Activated CD8-positive, alpha-beta memory T cell treated with anti-CD3 and anti-CD28 coated beads for 48 hours (primary cell): ENCODE measurements at places on chromosomes 2 and 18.

DNA sequence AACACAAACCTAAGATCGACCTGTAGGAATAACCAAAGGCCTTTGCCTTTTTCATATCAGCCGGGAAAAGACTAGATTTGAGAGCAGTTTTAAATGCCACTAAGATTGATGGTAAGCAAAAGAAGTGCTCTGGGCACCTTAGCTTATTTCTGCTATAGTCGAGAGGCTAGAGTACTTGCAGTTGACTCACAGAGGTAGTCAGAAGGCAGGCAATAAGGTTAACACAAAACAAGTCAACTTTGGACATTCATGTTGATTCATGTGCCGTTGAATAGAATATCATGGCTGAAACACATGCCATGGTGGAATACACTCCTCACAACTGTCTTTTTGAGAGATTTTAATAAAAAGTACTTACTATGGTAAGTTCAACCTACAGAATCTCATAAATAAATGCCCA is 507.6 kb downstream of the ZEB2 start:
- DNase-seq, result no peak

GRCh38 chr18:36153771-36154170 is 24.1 kb downstream of the ELP2 start:
- no peak for DNase-seq

GRCh38 chr2:226795281-226796011 is 4.2 kb downstream of the IRS1 start:
- no peak for DNase-seq

GRCh38 chr2:73359915-73360697 is 25.5 kb upstream of the ALMS1 start:
- DNase-seq, result no peak

GRCh38 chr2:46489423-46490174 is 10.2 kb downstream of the TMEM247 start:
- DNase-seq, result no peak

DNA sequence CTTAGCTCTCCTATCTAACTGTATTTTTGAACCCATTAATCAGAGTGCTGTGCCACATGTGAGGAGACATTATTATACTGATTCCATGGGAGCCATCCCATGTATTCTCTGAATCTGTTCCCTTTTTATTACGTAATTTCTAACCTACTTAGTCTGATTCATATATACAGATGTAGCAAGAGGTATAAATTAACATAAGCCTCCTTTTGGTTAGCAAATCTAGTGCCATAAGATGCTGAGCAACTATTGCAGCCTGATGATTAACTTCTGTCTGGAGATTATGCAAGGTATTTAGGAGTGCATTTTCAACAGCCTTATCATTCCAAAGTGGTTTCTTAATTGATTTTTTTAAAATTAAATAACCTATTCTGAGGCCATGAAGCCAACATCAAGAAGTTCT is 114.1 kb upstream of the MSH2 start:
- no peak for DNase-seq

DNA sequence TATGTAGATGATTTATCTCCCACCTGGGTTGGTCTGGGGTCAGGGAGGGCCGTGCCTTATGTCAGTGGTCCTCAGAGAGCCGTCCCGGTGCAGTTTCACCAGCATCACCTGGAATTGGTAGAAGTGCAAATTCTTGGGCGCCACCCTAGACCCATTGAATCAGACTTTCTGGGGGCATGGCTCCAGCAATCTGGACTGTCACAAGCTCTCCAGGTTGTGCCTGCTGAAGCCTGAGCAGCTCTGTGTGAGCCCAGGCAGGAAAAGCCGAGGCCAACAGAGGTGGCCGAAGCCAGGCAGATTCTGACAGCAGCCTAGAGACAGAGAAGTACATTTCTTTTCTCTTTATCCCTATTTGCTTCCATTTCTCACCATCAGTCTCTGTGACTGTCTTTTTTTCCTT is 98.4 kb upstream of the SEC11C start:
- no peak for DNase-seq

- no peak for DNase-seq
Observed at GRCh38 chr2:71898851-71899681, 248.6 kb downstream of the CYP26B1 start.

- DNase-seq, result no peak
Observed at GRCh38 chr2:20027260-20027677, 14.8 kb upstream of the MATN3 start.

- DNase-seq, result no peak
Observed at GRCh38 chr2:229728370-229728769, 14.0 kb upstream of the DNER start.

- DNase-seq, result no peak
Observed at GRCh38 chr18:53153281-53153680, 813.3 kb downstream of the DCC start.

DNA sequence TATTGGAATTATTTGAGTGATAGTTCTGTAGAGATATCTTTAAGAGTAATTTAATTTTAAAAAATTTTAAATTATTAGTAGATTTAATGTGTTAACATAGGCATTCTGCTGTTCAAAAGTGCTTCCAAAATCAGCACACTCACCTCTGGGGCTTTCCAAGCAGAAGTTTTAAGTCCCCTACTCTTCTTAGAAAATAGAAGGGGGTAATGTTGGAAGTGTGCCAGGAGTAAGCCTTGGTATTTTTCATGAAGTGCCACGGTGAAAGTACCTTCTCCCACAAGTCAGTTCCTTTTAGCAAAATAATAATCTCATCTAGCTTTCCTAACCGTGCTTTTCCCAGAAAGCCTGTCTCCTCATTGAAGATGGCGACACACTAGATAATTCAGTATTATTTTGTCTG is 3.9 kb upstream of the TNFRSF11A start:
- no peak for DNase-seq

GRCh38 chr2:198311020-198311419 is 506.6 kb downstream of the PLCL1 start:
- DNase-seq, result no peak

GRCh38 chr18:23882616-23883276 is 131.8 kb upstream of the TTC39C start:
- no peak for DNase-seq

DNA sequence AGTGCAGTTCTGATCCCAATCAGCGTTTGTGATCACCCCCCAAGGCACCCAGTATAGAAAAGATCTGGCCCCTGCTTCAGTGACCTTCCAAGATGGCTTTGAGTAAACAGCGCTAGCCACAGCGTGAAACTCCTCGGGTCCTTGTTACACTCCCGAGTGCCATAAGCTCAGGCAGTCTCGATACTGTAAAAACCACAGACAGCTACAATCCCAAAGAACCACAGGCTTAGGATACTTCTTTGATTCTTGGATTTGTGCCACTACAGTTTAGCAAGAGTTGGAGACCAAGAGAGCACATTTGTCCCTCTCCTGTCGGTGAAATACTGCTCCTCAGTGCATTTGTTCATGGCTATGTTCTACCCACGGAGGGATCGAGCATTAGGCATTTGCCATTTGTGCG is 352.5 kb upstream of the ZNF521 start:
- no peak for DNase-seq

- DNase-seq, result no peak
Observed at GRCh38 chr2:11624893-11625292, 45.1 kb downstream of the NTSR2 start.

- no peak for DNase-seq
Observed at GRCh38 chr2:223901854-223902253, 43.3 kb downstream of the WDFY1 start.

DNA sequence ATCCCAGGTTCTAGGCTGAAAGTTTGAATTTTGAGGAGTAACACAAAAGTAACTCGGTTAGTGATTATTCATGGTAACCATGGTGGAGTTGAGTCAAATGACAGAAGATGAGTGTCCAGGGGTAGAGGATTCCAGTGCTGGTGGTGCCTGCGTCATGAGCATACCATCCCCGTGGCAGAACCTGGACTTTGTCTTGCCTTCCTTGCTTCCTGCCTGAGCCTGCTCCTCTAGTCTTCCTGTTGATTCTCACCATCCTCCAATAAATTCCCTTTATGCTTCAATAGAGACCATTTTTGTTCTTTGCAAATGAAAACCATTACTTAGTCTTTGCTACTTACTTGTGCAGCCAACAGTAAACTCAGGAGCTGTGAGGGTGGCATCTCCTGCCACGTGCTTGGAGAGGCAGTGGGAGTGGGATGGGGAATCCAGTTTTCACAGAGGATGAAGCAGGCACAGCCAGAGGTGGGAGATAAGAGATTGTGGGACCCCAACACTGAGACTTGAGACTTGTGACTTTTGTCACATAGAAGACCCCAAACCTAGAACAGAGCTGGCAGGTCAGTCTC is 4.1 kb upstream of the YES1 start:
- DNase-seq, result no peak

GRCh38 chr18:49344096-49344495 is 116.3 kb downstream of the DYM start:
- DNase-seq, result no peak

- DNase-seq, result no peak
Observed at GRCh38 chr2:213757525-213757924, 473.3 kb downstream of the SPAG16 start.

DNA sequence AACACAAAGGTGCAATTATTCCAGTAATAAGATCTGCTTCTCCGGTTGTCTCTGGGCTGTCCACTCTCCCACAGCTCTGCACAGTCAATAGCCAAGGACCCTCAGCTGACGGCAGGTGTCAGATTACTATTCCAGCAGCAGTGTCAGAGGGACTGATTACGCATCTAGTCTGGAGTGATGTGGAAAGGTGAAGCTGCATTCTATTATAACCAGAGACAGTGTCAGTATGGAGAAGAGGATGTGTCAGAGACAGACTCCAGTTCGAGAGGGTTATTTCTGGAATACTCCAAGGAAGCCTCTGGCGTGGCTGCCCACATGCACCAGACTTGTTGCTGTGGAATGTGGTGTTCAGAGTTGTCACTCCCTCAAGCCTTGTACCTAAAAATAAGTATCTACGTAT is 163.6 kb upstream of the TMEM200C start:
- no peak for DNase-seq

DNA sequence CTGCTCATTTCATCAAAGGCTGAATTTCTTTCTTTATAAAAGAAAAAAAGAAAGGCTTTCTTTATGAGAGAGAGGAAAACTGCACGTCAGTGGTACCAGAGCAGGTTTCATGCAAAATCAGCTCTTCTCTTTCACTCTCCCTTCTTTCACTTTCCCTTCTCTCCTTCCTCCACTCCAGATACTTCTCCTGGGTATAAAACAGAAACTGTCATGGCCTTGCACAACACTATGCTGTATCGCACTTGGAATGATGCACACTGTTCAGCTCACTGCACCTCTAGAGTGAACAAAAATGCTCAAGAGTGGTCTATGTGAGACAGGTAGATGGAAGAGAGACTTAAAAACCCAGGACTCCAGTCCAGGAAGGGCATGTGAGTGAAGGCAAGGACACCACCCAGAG is 73.8 kb downstream of the KLF7 start:
- DNase-seq, result no peak

GRCh38 chr18:12726774-12727550 is 24.1 kb downstream of the PSMG2 start:
- DNase-seq, result peak; percentile 16

GRCh38 chr18:11308499-11308898 is 159.1 kb upstream of the PIEZO2 start:
- no peak for DNase-seq

- DNase-seq, result no peak
Observed at GRCh38 chr2:195709901-195710806, 53.1 kb downstream of the SLC39A10 start.

- no peak for DNase-seq
Observed at GRCh38 chr2:7191932-7192331, 274.7 kb downstream of the RNF144A start.

DNA sequence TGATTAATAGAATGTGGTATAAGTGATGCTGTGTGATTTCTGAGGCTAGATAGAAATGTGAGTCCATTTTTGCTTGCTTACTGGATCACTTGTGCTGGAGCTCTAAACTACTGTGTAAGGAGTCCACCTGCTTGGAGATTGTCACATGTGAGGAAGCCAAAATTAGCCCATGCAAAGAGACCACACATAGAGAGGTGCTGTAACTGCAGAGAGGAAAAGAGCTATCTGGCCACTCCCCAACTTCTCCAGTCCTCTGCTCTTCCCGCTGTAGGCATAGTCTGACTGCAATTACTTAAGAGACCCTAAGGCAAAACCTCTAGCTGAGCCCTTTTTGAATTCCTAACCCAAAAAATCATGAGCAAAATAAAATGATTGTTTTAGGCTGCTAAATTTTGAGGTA is 120.6 kb upstream of the FBXO11 start:
- DNase-seq, result no peak

- no peak for DNase-seq
Observed at GRCh38 chr18:62976227-62976626, 260.9 kb downstream of the PHLPP1 start.

- no peak for DNase-seq
Observed at GRCh38 chr2:152454960-152455359, 120.0 kb downstream of the FMNL2 start.

DNA sequence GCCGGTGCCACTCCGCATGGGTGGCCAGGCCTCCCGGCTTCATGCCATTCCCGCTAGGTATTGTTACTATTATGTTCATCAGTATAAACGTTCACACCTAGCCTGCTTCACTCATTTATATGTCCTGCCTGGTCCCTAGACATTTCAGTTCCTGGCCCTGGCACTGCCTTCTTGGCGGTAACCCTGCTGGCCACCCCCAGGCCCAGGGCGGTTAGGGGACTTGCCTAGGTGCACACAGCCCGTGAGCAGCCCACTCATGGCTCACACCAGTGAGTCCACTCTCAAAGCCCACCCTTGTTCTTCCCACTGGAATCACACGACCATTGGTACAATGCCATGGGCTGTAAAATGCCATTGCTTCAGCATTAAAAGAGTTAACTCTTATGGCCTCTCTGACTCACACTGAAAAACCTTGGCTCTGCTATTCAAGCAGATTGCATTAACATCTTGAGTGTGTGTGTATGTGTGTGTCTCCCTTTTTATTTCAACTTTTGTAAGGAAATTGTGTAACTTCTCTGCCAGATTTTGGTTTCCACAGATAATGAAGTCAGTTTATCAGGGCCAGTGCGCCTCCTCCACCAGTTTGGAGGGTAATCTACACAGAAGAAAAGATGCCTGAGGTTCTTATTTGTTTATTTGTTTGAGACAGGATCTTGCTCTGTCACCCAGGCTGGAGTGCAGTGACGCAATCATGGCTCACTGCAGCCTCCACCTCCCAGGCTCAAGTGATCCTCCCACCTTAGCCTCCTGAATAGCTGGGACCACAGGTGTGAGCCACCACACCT is 74.2 kb downstream of the RAB31 start:
- no peak for DNase-seq

DNA sequence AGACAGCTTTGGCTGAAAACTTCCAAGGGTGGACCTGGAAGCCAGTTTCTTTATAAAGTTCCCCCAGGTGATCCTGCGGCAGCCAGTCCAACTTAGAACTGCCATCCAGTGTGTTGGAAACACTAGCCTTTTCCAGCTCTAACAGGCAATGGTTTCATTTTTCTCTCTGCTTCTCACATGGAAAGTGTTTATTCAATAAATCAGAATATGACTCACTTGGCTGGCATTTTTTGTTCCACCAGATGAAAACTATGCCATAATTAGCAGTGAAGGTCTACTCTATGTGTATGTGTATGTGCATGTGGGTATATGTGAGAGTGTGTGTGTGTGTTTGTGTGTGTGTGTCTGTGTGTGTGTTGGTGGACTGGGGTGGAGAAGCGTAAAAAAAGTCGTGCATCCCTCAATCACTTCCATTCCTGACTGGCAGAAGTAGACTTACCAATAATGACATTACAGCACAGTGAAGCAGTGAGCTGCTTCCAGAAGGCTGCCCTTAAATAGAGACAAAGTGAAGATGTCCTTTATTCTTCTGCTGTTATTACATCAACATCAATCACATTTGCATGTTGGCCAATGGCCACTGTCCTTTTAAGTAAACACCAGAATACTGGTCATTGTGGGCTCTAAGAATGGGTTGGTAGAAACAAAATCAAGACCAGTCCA is 90.9 kb upstream of the SETBP1 start:
- DNase-seq, result no peak

GRCh38 chr2:176109946-176110345 is 2.9 kb downstream of the HOXD11 start:
- DNase-seq, result no peak
